ENCODE measurements at places on chromosomes 13 and 19. TPM values are rescaled to one million over a fixed set of nuclear protein-coding genes. Genes with fewer than 3 reads are reported as not detected.

GRCh38 chr13:112175162-112176075 is 108.5 kb downstream of the SOX1 start:
- DNase-seq, result no peak

- no peak for DNase-seq
Measured at GRCh38 chr19:33382982-33383381, 9.5 kb downstream of the CEBPG start.

The CEACAM1 gene
- 2.0 TPM for total RNA-seq

DNA sequence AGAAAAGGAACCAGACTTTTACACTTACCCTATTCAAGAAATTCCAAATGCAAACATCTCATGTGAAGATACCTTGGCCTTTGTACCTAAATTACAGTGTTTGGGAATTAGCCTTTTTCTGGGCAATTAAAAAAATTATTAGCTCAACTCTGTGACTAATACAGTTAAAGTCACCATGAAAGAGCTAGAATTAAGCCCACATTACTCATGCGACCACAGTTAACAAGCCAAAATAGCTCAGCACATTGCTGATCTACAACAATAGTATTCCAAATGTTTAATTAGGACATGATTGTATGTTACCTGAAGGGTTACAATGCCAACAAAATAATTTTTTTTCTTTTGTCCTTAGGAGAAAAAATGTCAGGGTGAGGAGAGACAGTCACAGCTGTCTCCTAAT is 263.6 kb upstream of the GPC6 start:
- no peak for DNase-seq
